ENCODE measurements at places on chromosomes 16 and 17.

- DNase-seq: no peak
Observed at GRCh38 chr16:53785044-53785443, 81.1 kb downstream of the FTO start.

GRCh38 chr16:10383626-10384025, 2.2 kb upstream of the ATF7IP2 start:
- DNase-seq: no peak

DNA sequence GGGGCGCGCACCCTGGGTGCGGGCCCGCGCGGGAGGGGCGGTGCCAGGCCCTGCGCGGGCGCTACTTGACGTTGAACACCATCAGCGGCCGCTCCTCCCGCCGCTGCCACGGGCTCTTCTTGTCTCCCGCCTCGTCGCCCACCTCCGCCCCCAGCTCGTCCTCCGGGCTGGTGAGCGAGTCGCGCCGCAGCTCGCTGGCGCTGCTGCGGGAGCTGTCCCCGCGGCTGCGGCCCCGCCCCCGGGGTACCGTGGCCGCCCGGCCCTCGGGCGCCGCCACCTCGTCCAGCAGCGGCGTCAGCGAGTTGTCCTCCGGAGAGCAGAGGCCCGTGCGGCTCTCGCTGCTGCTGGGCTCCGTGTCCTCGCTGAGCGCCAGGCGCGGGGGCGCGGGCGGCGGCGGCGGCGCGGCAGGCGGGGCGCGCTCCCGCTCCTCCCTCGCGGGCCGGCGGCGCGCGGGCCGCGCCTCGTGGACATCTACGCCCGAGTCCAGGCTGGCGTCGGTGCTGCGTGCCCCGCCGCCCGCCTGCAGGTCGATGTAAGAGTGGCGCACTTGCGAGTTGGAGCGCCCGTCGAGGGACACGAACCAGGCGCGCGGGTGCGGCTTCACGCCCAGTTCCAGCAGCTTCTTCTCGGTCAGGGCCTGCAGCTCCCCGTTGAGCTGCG, 8.7 kb downstream of the GRN start:
- DNase-seq: no peak

GRCh38 chr16:57962046-57962445, 8.9 kb downstream of the CNGB1 start:
- no peak for DNase-seq

DNA sequence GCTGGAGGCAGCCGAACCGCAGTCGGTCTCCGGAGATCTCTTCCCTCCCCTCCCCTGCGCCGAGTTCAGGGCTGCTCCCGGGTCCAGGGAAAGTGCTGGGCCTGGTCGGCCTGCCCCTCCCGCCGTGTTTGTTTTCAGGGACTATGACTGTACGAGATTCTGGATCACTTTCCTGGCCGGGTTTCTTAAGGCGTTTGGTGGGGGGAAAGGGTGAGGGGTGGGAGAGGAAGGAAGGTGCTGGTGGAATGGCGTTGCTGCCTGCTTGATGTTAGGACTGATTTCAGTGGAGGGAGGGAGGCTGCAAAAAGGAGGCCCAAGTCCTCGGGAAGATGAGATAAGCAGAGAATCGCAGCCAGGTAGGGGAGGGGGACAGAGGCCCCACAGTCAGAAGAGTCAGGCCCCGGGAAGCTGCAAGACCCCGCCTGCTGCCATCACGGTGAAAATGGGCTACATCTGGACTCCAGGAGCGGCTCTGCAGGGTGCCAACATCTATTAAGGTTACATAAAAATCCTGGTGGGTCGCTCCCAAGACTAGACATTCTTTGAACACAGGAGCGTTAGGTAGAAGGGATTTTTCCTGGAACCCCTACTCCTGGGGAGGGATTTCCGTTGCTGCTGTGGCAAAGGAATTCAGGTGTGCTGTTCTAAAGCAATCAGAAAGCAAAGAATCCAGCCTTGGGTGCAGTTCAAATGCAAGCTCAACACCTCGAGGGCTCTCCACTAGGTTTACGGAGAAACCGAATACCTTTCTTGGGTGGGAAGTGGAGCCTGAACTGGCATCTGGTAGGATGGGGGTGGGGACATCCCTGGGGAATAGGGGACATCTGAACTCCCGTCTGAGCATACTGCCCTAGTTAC, 1.2 kb downstream of the ARHGAP44 start:
- DNase-seq: no peak

GRCh38 chr17:51166198-51166986, at the start of gene NME2:
NME2 (plus strand) TSS chr17:51166411; CDS start chr17:51166831, 420 bp downstream.
- peak; percentile 62 for DNase-seq

DNA sequence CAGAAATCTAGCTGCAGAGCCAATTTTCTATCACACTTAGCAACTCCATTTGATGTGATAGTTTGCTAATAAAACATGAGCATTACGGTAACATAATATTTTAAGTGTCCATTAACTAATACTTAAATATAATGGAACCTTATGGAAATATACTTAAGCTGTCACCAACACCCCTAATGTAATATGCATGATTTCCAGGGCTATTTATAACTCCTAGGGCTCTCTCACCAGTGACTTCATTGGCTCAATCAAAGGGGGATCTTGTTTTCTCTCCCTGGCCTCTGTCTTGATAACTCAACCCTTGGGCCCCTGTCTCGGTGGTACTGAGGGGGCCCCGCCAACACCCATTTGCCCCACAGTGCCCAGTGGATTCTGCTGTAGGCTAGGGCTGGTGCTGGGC, 170.4 kb downstream of the SALL1 start:
- no peak for DNase-seq

DNA sequence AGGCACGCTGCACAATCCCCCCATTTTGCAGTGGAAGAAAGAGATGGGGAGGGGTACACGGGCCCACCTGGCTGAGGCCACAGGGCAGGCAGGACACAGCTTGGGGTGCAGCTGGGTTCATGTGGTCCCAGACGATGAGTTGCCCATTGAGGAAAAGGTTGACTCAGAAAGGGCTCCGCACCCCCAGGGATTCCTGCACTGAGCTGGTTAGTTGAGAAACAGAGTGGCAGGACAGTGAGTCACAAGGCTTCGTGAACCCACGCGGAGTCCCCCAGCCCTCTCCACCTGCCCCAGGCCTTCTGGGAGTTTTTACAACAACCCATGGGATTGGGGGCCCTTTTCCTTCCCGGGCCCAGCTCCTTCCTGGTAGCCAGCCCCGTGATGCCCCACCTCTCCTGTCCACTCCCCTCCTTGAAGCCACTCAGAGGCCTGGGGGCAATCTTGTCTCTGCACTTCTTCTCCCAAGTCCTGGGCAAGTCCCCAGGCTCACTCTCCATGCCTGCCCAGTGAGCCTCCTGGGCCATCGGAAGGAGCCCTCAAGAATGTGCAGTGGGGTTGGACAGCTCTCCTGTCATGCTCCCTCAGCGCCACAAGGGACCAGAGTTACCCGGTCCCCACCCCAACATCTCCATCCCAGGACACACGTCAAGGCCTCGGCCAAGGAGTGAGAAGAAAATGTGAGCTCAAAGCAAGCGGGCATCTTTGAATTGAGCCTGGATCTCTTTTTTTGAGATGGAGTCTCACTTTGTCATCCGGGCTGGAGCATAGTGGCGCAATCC, 251.2 kb downstream of the PARN start:
- DNase-seq: no peak

DNA sequence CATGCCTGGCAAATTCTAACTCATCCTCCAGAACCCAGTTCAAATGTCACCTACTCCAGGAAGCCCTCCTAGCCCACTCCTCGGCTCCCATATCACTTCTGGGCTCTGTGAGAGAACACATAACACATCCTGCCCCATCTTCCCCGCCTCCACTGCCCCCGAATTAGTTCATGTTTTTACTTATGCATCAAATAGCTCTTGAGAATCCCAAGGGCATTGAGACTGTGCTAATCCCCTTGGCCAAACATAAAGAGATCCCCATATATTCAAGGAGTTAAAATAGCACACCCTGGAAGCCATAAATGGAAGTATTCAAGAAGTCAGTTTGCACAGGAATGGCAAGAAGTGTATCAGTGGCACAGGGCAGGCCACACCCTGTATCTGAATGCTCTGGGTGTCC, 2.0 kb upstream of the CREBBP start:
- no peak for DNase-seq

DNA sequence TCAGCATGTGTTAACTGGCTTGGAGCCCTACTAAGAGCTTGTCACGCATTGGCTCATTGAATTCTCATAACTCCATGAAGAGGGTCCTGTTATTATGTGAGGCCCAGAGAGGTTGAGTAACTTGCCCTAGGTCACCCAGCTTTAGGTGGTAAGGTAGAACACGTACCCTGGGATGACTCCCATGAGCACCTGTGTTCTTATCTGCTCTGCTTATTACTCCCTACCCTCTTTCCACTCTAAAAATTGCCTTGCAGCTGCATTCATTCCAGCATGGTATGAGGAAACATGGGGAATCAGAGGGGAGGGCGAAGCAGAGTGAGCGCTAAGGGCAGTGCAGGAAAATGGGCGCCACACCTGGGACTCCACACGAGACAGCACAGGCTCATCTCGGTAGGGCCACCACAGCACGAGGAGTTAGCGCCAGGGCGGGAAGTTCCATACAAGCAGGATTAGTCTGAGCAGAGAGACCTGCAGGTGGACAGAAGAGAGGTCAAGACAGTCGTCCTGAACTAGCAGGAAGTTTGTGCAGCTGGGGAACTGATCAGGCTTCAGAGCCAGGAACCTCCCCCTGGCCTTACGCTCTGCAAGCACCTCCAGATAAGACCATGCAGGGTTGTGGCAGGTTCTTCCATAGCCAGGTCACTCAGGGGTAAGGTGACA, 10.1 kb downstream of the COPZ2 start:
- DNase-seq: no peak

GRCh38 chr17:61458000-61458399, 5.8 kb downstream of the TBX4 start:
- no peak for DNase-seq

DNA sequence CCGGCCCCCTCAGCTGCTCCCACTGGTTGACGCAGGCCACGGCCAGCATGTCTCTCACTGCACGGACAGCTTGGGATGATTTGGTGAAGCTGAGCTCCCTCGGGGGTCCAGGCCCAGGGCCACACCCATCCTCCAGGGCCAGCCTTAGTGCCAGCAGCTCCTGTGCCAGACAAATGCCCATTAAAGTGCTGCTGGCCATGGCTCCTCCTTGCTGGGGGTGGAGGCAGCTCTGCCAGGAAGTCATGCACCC, 2.5 kb downstream of the TRIM47 start:
- no peak for DNase-seq

DNA sequence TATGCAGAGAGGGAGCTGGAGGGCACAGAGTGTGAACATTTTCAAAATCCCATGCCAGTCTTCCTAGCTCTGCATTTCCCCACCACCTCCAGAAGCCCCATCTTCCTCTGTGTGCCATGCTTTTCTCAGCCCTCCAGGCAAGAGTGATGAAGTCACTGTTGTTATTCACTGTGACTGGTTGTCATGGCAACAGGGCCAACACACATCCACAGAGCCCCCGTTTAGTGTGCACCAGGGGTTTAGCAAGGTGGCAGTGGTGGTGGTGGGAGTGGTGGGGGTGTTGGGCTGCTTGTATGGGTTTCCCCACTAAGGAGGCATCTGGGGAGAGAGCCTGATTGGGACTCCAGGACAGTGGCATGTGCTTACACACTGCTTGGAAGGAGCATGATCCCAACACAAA, 309.9 kb upstream of the ASIC2 start:
- no peak for DNase-seq

DNA sequence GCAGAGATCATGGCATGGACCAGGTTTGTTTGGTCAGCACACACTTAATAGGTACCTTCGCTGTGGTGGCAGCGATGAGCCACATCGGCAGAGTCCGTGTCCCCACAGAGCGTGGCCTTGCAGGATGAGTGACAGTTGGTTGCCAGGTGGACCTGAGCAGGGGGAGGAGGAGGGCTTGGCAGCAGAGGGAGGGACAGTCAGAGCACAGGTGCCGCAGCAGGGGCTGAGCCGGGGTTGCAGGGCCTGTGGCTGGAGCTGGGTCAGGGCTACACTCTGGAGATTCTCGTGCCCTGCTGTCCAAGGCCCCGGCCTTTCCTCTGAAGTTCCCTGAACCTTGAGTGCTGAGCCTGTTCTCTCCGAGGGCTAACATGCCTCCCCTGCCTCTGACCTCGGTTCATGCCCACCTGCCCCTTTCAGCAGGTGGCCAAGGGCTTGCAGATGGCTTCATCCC, 24.8 kb downstream of the POLR3E start:
- DNase-seq: no peak

DNA sequence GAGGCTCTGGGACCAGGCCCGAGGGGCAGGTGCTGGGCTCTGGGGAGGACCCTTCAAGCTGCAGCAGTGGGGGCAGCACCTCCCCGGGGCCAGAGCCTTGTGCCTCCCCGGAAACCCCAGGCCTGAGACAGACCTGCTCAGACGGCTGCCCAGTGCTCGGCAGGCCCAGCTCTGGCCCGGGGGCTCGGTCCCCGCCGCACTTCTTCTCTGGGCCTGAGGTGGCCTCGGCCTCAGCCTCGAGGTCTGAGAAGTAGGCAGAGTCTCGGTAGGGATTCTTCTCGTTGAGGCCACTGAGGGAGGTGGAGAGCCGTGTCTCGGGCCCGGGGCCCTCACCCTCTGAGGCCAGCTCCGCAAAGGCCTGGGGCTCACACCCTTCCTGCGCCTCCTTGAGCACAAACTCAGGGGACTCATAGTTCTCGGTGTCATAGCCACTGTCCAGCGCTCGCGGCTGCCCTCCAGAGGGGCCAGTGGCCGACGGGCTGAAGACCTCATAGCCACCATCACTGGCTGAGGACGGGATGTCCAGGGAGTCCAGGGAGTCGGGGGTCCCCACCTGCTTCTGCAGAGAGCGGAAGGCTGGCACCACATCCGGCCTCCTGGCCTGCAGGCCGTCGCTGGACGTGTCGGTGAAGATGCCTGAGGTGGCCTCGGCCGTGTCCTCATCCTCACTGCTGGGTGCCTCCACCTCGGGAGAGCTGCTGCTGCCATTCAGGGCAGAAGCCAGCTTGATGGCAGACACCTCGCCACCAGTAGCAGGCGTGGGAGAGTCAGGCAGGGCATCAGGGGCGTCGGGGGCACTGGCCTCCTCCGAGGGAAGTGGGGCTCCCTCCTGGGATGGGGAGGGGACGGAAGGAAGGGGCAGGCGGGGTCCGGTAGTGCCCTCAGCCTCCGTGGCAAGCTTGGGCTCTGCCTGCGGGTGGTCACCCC, 44.3 kb upstream of the PVALEF start:
- DNase-seq: no peak

GRCh38 chr16:3468501-3468900, 25.0 kb downstream of the NAA60 start:
- DNase-seq: no peak

DNA sequence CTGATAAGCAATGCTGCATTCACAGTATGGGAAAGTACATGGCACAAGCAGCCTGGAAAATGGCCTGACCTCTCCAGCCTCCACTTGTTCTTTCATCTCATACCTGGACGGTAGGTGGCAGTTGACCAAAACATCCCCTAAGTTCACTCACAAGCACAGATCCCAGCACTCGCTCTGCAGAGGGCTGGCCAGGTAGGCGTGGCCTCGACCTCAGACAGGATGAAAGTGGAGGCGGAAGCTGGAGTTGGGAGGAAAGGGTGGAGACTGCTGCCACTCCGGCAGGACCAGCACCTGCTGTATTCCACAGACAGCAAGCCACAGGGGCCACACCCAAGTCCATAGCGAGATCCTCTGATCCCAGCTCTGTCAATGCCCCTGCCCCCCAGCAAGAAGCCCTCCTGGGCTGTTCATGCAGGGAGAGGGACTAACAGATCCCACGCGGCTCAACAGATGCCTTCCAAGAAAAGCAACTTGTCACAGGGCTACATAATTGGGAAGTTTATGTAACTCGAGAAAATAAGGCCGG, 31.3 kb downstream of the ZCCHC14 start:
- peak; percentile 26 for DNase-seq

GRCh38 chr16:10738231-10739077, 5.2 kb upstream of the NUBP1 start:
- DNase-seq: peak; percentile 29

- no peak for DNase-seq
Observed at GRCh38 chr17:8781776-8782175, 17.4 kb downstream of the MFSD6L start.

- no peak for DNase-seq
Observed at GRCh38 chr16:29736764-29737163, 9.0 kb downstream of the C16orf54 start.
